Endodermal cell (in vitro differentiated cells): ENCODE measurements at places on chromosomes 12 and 14.

DNA sequence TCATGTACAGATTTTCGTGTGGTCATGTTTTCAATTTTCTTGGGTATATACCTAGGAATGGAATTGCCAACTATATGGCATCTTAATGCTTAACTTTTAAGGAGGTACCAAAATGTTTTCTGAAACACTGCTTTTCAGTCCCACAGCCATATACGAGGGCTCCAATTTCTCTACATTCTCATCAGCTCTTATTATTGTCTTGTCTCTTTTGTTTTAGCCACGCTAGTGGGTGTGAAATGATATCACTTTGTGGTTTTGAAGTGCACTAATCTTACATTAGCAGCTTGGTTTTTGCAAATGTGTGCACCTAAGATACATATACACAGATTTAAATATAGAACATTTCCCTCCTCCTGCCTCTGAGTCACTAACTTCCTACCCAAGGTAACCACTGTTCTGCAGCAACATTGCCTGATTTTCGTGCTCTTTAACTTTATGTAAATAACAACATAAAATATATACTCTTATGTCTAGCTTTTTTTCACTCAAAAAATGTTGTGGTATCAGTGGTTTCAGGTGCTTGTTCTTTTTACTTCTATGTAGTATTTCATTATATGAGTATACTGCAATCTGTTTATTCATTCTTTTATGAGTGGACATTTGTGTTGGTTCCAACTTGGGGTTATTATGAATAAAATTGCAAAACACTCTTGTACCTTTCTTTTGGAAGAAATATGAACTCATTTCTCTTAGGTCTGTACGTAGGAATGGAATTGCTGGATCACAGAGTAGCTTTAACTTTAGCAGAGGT, 73.1 kb downstream of the ZFP36L1 start:
- DNase-seq: no peak

GRCh38 chr14:90523961-90524875, 127.4 kb downstream of the CALM1 start:
- no peak for DNase-seq

- peak; percentile 88 for DNase-seq
Measured at GRCh38 chr12:8145754-8146441, 10.9 kb upstream of the ZNF705A start.

GRCh38 chr12:109845824-109846205, 12.6 kb upstream of the TRPV4 start:
- no peak for DNase-seq

DNA sequence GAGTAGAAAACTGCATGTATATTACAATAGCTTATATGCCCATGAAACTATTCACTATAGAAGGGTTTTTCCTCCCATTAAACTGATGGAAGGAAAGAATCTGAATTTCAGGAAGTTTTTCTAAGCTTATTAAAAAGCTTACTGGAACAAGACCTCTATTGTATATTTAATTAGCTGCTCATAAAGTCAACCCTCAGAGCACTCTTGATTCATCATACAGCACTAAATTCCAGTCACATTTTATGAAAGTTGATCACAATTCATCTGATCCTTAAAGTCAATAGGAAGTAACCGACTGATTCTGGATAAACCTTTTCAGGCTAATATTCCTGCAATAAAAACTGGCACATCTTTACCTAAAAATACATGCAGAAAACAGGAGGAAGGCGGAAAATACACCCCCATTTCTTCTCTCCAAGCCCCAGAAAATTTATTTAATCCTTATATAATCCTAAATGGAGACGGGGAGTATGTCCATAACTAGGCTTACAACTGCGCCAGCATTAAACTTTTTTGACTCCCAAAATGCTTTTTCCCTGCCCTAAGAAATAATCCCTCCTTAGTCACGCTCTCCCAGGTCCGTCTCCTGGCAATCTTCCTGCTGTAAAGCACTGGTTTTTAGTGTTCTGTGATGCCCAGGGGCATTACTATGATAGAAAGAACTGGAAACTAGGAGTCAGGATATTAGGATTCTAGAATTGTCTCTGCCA, 35.3 kb downstream of the DICER1 start:
- DNase-seq: no peak

- DNase-seq: no peak
Measured at GRCh38 chr14:50602035-50602434, 42.1 kb downstream of the ATL1 start.

DNA sequence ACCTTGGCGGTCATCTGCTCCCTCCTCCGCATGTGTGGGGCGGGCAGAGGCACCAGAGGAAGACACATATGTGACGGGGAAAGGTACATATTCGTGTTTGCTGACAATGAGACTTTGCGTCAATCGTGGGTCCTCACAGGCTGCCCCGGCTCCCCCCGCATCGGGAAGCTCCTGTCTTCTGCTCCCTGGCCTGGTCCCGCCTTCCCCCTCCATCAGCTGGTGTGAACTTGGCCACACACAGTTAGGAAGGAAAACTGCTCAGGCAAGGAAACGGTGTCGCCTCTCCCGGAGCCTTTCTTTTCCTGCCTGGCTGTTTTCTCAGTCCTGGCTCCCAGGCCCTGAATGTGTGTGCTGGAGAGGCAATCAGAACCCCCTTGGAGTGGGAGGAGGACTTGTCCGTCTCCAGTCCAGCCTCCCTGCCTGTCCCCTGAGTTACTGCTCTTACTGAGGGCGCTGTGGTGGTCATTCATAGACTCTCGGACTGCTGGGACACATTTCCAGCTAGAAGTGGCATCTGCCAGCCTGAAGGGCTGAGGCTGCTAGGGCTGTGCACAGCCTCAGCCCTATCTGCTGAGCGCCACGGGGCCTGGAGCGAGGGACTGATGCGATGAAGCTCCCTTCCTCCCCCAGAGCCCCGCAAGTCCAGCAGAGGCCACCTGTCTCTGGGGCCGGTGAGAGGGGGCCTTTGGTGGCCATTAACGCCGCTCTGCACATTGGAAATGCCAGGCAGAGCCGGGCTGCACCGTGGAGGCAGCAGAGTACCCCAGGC, 44.2 kb upstream of the TSPAN9 start:
- DNase-seq: peak; percentile 74

- DNase-seq: no peak
Measured at GRCh38 chr12:90951432-90952105, 3.4 kb downstream of the CCER1 start.

DNA sequence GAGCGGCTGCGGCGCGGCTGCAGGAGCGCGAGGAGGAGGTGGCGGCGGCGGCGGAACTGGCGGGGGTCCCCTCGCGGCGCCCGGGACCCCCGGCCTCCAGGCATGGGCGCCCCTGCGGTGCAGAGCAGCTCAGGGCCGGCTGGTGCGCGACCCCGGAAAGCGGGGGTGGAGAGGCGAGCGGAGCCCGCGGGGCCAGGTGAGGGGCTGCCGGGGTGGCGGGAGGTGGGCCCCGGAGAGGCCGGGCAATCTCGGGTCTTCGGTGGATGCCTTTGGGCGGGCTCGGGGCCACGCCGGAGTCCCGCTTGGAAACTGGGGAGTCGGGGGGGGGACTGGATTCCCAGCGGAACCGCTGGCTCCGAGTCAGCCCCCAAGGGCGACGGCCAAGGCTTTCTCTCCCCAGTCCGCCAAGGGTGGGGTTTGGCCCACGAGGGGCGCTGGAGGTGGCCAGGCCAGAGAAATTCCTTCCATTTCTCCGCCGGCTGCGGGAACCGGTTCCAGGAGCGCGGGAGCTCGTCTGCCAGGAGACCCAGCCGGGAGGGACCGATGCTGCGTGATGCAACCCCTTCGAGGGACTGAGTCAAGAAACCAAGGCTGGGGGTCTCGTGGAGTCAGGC, 13.9 kb upstream of the NR4A1 start:
- peak; percentile 88 for DNase-seq

GRCh38 chr14:101004954-101005353, 101.4 kb upstream of the RTL1 start:
- DNase-seq: no peak

DNA sequence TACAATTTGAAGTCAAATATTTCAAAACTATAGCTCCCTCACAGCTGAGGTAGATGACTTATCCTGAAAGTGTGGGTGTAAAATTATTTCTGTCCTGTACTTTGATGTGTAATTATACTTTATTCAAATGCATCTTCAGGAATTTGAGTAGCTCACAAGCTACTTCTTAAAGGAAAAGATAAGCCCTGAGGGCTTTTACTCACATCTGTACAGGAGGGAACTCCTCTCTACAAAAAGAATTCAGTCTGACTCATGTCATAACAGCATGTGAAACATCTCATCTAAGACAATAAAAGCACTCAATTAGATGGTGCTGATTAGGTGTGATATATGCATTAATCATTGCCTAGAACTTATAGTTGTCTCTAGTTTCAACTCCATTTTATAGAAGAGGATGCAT, 452.0 kb downstream of the PRKD1 start:
- DNase-seq: no peak

GRCh38 chr14:20093442-20093841, 17.1 kb upstream of the OR4K17 start:
- no peak for DNase-seq

DNA sequence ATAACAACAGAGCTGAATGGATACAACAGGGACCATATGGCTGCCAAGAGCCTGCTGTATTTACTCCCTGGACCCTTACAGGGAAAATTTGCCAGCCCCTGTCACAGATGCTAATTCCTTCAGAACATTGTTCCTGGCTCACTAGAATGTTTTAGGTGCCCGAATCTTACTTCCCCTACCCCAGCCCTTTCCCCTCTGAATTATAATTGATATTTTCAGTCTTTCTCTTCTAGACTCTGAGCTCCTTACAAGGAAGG, 235.3 kb downstream of the KSR2 start:
- DNase-seq: no peak

DNA sequence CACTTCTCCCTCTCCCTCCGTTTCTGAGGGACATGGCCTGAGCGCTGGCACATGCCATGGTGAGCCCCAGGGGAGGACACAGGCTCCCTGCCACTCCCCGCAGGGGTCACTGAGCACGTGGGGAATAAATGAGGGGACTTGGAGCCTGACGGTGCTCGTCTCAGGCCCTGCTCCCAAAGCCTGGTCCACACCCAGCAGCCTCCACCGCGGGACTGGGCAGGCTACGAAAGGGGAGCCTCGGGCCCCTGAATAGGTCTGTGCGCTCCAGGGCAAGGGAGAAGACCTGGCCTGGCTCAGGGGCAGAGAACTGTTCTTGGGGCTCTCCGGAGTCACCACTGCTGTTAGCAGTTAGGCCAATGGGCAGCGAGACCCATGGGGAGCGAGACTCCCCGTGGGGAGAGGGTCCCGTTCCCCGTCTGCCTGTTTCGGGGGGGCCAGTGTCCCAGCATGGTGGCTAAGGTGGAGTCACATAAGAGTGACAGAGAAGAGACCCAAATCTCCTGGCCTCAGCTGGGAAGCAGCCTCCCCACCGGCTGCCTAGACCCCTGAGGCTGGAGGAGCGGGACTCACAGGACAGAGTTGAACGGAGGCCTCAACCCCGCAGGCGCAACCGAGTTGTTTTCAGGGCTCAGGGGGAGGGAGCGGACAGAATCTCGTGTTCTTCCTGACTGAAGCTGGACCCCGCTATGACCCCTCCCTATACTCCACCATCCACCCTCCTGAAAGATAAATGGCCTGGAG, 329.8 kb upstream of the SFSWAP start:
- peak; percentile 57 for DNase-seq

DNA sequence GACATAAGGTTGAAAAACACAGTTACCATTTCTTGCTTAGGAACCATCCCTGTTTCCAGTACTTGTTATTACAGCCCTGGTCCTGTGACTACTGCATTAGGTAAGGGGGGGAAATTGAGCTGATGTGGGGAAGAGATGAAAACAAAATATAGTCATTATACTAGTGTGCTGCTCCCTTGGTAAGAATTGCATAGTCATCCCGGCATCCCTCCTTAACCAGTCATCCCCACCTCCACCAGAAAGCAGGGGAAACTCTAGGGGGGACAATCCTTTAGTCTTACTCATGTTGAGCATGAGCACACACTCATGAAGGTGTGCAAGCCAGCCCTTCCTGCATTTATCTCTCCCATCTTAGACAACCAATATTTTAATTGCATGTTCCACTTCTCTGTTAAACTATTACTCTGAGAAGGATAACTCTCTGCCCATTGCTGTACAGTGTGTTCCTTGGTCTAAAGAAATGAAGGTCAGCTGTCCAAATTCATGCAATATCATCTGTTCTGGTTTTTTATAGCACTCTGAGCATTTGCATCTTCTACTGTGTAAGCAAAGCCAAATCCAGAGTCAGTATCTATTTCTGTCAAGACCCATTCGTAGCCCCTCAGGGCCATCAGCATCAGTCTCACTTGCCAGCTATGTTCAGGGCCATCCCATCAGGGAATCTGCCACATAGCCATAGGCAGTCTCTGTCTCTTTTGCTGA, 46.8 kb downstream of the TMEM30B start:
- DNase-seq: no peak

DNA sequence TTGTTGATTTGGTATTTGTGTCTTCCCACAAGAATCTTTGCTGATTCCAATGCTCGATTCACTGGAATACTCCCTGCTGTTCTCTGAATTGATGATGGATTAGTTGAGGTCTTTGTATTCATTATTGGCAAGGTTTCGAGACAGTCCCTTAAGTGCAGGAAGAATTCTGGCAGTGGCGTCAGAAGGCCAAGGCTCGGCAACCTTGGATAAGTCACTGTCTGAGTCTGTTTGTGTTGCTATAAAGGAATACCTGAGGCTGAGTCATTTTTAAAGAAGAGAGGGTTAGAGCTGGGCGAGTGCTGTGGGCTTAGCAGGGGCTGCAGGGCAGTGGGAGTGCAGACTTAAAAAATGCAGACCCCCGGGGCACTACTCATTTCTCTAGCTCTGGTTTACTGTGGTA, 56.9 kb downstream of the CHST11 start:
- DNase-seq: no peak
